ENCODE measurements at places on chromosomes 13 and 19.
A peak's percentile ranks its signal among the peaks of the same experiment; 100 is the strongest.

GRCh38 chr13:97395447-97396136, 38.4 kb upstream of the RAP2A start:
- DNase-seq: no peak

DNA sequence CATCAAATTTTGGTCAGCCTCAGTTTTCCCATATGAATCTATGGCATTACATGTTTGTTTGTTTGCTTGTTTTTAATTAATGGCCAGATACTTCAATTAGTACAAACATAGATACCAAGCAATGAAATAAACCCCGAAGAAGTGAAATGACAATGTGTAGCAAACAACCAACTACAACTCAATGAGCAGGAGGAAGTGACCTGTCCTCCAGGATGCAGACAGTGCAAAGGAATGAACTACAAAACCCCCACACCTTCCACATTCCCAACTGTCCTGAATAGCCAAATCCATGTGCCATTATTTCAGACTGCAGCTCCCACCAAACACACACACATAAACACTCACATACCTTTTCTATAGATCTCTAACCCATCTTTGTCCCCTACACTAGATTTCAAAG, 45.0 kb upstream of the FAM124A start:
- no peak for DNase-seq

- DNase-seq: no peak
Measured at GRCh38 chr13:109647053-109647452, 139.3 kb downstream of the IRS2 start.

DNA sequence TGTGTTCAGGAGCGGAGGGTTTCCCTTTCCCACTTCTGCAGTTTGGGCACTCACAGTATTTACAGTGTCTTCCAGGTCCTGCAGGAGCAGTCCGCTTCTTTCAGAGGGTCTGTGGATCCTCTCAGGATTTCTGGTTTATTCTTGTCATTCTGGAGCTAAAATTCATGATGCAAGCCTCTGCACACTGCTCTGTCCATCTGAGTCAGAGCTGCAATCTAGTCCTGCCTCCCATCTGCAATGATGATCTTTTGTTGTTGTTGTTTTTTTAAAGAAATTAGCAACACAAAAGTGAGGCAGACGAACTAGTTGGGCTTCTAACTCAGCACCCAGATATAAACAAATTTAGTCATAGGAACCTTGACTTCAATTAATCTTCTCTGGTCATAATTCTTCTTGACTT, 86.5 kb downstream of the DLEU7 start:
- no peak for DNase-seq

- peak; percentile 83 for DNase-seq
Measured at GRCh38 chr19:55460670-55461258, 678 bp downstream of the ISOC2 start.

DNA sequence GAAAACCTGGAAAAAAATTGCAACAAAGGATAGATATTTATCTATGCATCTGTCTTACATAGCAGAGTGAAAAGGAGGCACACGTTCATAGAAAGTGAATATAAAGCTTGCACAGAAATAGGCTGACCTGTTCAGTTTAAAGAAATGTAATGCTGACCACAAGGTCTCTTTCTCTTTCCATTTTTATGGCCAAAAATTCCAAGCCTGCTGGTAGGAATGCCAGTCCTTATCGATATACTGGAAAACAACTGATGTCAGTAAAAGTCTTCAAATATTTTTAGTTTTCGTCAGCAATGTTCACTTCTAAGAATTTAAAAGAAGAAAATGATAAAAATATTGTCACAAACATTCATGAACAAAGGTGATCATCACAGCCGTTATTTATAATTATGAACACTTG, 59.0 kb upstream of the MCF2L start:
- DNase-seq: no peak

- no peak for DNase-seq
Measured at GRCh38 chr13:99087954-99088491, 110.2 kb upstream of the DOCK9 start.

DNA sequence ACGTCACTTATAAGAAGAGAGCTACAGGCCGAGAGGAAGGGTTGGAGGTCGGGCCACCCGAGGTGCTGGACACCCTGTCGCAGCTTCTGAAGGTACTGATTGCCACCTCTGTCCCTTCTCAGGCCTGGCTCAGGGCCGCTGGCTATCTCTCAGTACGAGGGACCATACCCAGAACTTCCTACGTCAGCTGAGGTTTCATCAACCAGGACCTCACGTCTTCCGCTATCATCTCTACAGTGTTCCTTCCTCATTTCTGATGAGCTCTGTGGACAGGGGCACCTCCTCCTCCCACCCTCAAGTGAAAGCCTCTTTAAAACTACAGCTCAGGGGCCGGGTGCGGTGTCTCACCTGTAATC, 58.2 kb upstream of the USE1 start:
- no peak for DNase-seq

- no peak for DNase-seq
Measured at GRCh38 chr19:30309905-30310601, 62.1 kb upstream of the ZNF536 start.

DNA sequence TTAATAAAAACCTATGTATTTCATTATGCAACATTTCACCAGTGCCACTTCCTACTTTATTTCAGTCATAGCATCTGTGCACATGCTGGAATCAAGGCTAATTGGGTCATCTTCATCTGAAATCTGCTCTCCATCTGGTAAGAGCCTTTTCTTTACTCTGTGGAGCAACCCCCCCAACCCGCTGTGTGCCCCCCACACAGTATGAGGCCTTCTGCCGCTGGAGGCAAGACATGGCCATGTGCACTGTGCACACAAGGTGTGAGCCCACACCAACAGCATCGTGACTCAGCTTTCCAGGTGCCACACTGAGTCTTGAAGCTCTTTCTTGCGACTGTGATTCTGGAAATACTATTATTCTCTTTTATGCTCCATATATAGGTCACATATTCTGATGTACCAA, 471.0 kb downstream of the TBC1D4 start:
- no peak for DNase-seq

DNA sequence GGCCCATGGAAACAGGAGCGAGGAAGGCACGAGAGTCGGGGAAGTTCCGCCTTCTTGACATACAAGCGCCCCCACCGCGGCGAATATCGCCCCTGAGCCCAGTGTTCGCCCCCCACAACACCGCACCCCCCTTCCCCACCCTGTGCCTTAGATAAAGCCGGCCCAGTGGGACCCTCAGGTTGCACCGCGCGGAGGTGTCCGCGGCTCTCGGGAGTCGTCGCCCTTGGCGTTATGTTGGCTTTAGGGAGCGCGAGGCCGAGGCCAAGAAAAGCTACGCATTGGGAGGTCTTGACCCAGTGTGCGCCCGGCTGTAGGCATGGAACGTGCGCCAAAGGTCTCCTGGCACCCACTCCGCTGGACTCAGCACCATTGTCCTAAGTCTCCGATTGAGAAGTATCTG, 603 bp upstream of the ZNF132 start:
- DNase-seq: no peak

GRCh38 chr13:45878966-45879365, 27.4 kb upstream of the SIAH3 start:
- DNase-seq: no peak

DNA sequence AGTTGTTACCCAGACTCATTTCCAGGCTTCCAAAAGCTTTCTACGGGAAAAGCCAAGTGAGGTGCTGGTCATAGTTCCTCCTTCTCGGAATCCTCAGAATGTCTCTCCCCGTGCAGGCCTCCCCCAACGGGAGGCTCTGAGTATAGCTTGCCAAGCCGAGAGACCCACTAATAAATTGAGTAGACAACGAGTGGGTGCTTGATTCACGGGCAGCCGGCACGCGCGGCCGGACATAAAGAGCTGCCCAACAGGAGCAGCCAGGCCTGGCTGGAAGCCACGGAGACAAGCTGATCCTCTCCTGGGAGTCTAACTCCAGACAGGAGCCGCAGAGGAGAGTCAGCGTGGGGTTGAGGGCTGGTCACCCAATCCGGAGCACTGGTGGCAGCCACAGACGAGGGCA, 43.4 kb upstream of the MEDAG start:
- no peak for DNase-seq

GRCh38 chr19:34321735-34322134, 43.3 kb upstream of the GPI start:
- DNase-seq: no peak

DNA sequence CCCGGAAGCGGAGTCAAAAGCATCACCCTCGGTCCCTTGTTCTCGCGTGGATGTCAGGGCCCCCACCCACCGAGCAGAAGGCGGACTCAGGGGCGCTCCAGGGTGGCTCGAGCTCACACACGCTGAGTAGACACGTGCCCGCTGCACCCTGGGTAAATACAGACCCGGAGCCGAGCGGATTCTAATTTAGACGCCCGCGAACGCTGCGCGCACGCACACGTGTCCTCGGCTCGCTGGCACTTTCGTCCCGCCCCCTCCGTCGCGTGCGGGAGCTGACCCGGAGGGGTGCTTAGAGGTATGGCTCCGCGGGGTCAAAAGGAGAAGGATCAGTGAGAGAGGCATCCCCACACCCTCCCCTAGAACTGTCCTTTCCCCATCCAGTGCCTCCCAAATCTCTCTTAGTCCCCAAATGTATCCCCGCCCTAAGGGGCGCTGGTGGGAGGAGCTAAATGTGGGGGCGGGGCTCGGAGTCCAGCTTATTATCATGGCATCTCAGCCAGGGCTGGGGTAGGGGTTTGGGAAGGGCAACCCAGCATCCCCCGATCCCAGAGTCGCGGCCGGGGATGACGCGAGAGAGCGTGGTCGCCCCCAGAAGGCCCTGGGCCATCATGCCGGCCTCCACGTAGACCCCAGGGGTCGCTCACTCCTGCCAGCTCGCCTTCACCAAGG, 451 bp upstream of the ICAM5 start:
- DNase-seq: no peak

DNA sequence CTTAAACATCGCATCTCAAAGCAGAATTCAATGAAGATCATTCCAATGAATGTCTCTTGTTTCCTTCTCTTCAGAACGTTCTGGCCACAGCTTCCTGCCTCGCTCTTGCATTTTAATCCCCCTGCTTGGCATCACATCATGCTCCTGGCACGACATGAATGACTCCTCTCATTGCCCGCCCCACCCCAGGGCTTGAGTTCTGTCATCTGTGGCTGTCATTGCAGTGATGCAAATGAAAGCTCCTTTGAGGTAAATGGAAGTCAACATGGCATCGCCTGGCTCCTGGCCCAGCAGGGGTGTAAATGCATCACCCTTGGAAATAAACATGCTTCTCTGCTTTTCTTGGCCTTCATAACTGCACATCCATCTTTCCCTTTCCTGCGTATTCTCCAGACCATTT, 48.6 kb downstream of the SCEL start:
- DNase-seq: no peak

GRCh38 chr13:112241288-112241687, 134.9 kb upstream of the SPACA7 start:
- DNase-seq: no peak

DNA sequence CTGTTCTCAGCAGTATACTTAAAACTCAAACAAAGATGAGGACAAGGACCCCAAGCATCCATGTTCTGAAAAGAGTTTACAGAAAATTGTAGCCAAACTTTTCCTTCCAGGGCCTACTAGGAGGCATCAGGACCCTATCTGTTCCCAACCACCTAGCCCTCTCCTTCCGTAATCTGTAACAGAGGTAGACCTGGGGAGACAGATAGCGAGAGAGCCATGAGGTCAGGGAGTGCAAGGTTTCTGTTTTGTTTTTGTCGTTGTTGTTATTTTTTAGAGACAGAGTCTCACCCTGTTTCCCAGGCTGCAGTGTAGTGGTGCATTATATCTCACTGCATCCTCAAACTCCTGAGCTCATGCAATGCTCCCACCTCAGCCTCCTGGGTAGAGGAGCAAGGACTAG, 83.9 kb upstream of the POSTN start:
- no peak for DNase-seq

GRCh38 chr13:113119166-113119821, 3.3 kb upstream of the F10 start:
- no peak for DNase-seq

DNA sequence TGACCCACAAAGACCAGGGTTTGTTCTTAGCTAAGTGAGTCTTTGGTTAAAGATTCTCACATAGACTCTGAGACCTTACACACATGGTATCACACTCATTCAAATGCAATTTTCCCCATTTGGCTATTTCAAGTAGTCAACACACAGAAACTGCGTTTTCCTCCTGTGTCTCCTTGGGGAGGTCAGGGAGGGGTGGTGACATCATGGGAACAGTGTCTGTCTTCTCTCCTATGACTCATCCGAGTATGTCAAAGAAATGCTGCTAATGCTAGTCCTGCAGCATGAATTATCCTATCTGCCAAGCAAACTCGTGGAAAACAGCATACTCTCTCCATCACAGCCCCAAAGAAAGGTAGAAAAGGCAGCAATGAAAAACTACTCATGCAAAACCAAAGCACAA, 100.2 kb downstream of the ENOX1 start:
- DNase-seq: no peak

DNA sequence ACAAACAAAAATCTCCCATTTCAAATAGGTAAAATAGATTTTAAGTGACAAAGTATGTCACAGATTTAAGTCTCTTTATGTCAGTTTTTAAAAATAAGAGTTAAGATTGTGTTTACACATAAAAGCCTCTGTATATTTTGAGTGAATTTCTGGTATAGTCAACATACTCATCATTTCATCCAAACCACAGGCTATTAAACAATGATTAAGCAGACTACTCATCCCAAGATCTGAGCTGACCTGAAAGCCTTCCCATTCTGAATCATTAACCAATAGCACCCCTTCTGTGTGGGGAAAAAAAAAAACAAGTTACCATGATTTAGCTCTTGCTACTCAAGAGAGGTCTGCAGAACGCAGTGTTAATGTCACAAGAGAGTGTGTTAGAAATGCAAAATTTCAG, 284.4 kb upstream of the NBEA start:
- DNase-seq: no peak

DNA sequence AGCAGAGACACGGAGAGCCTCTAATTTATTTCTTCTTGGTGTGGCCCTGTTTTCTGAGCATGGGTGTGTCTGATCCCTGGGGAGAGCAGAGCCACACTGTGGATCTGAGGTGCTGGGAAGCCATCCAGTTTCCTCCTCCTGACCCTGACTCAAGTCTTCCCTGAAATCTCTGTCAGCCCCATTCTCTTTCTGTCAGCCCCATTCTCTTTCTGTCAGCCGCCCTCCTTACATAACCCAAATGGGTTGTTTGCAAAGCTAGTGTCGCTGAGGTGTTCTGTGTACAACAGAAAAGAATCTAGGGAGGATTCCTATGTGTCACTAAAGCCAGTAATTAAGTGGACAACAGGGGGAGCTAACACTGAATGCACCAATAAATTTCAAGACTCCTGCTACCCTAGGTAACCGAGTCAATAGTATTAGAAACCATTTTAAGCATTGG, 50.2 kb downstream of the LRCH1 start:
- DNase-seq: no peak

GRCh38 chr19:31232180-31232579, 117.1 kb downstream of the TSHZ3 start:
- DNase-seq: no peak

- DNase-seq: no peak
Measured at GRCh38 chr19:46862503-46862834, 1.7 kb downstream of the ARHGAP35 start.

DNA sequence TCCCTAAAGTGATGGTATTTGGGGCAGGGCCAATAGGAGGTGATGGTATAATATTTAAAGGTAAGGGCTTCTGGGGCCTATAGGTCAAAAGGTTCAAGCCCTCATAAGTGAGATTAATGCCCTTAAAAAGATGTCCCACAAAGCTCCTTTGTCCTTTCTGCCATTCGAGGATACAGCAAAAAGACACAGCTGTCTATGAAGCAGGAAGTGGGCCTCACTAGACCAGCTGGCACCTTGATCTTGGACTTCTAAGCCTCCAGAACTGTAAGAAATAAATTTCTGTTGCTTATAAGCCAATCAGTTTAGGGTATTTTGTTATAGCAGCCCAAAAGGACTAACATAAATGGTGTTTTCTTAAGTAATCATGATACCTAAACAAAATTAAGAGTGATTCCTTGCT, 27.2 kb upstream of the POU4F1 start:
- DNase-seq: no peak

Measured in right lung (tissue), 10 donors.